IMR-90 (cell line): ENCODE measurements at places on chromosomes 5 and 9. TPM values are rescaled to one million over a fixed set of nuclear protein-coding genes. Genes with fewer than 3 reads are reported as not detected.

DNA sequence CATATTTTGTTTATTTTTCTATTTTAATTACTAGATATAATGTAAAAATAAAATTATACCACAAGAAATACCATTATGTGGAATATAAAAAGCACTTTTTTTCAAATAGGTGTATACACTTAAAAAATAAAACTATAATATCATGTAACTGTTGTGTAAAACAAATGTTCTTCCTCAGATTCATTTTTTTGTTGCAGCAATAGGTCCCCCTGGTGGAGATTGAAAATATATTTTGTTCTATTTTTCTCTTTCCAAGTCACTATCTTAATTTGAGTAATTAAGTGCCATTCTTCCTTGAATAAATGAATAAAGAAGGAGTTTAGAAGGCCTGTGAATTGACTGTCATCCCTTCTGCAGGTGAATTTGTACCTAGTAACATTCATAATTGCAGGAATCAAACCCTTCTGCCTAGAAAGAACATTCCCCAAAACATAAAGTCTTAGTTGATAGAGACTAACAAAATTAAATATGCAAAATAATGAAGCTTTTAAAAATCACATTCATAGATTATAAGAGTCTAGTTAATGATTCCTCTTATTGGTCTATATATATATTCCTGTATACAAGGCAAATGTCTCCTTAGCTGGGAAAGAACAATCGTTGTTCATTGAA, 23.4 kb downstream of the CETN3 start:
- peak; percentile 19 for DNase-seq
- H3K27me3 ChIP-seq, result no peaks in the 10 kb centered on the region
- H3K4me1 ChIP-seq, result peaks cover 2% of the 10 kb centered on the region; the same call in 1 of the 2 replicates
- no peak overlapping the region for H3K27ac ChIP-seq
- no peaks in the 10 kb centered on the region for H3K36me3 ChIP-seq

- peak overlapping the region; percentile 39 for H3K27ac ChIP-seq
- peaks cover 3% of the 10 kb centered on the region; the same call in 1 of the 2 replicates for H3K4me1 ChIP-seq
- H3K36me3 ChIP-seq, result no peaks in the 10 kb centered on the region
- H3K27me3 ChIP-seq, result no peaks in the 10 kb centered on the region
These were observed 887 bp upstream of the MAP3K1 start for GRCh38 chr5:56814361-56814962.

Gene TBC1D2
- 35.6 and 36.9 TPM in 2 replicates for total RNA-seq

DNA sequence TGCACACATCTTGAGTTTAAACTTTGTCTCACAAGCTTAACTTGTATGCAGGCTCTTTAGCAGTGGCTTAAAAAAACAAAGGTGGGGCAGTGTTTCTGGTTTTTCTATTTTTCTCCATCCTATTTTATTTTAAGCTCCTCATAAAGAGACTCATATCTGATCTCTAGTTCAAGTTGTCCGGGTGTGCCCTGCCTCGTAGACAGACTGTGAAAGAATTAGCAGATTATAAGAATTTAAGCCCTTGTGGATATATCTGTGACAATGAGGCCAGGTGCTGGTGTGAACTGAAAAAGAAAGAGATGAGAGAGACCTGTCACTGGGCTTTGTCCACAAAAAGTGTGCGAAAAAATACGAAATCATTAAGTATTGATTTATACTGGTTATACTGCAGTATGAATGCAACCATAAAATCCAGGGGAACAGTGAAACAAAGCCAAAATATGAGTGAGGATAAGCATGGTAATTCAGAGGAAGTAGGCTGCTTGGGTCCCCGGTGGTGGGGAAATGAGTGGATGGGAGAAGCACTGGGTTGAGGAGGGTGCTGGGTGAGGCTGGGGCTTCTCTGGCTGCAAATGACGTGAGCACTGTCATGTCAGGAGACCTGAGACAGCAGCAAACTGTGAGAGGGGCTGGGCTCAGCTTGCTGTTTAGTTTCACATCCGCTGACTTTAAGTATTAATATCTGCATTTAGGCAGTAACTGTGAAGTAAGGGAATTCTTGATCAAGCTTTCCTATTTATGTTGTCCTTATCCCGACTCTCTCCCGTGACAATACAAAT, 179.7 kb upstream of the ANKRD55 start:
- DNase-seq, result no peak
- no peak overlapping the region for H3K27ac ChIP-seq
- no peak overlapping the region for H3K4me3 ChIP-seq
- peaks cover 19% of the 10 kb centered on the region for H3K4me1 ChIP-seq

- peak within 1 kb of the TSS; percentile 8; the same call in 1 of the 2 replicates for H3K4me3 ChIP-seq
- H3K27ac ChIP-seq, result no peak within 1 kb of the TSS
- peak; percentile 21 for DNase-seq
- no peaks in the 10 kb centered on the region for H3K36me3 ChIP-seq
These were observed at the start of gene DRD1 for GRCh38 chr5:175444060-175444904. Gene DRD1 (minus strand): TSS chr5:175444182. CDS start chr5:175443099, 1,083 bp downstream.

Gene PLPP6
- total RNA-seq, result 3.3 and 3.4 TPM in 2 replicates

- no peak for DNase-seq
- H3K36me3 ChIP-seq, result no peaks in the 10 kb centered on the region
These were observed 47.8 kb downstream of the PAM start for GRCh38 chr5:102802708-102803458.

DNA sequence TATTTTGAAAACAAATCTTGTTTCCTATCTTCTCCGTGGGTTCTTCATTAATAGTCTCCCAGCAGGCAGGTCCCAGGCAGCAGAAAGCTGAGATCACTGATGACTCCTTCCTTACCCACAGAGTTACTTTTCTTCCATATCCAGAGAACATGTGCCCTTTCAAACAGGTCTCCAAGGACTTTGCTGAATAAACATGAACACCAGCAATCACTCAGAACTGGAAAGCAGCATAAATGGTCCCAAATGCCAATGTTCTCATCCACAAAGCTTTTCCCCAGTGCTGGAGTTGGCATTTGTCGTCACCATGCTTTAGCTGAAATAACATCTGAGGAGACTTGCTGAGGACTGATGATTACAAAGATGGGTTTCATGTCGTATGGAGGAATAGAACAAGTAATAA, 134.0 kb downstream of the YIPF5 start:
- H3K27me3 ChIP-seq, result no peaks in the 10 kb centered on the region
- H3K27ac ChIP-seq, result no peak overlapping the region
- no peaks in the 10 kb centered on the region for H3K36me3 ChIP-seq
- H3K4me1 ChIP-seq, result peaks cover 2% of the 10 kb centered on the region; the same call in 1 of the 2 replicates

DNA sequence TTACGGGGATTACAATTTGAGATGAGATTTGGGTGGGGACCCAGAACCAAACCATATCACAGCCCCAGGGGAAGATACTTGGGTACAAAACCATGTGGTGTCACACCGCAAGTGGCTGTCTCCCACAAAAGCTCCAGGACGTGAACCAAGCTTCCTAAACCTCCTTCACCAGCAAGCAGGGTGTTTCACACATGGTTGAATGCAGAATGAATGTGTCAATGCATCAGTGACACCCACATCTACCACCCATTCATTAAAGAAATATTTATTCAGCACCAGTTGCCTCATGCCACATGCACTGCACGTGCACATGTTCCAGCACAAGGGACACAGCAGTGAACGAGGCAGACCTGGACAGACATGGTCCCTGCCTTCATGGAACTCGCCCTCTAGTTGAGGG, 70.9 kb upstream of the SPOCK1 start:
- H3K4me3 ChIP-seq, result no peak overlapping the region
- H3K36me3 ChIP-seq, result no peaks in the 10 kb centered on the region
- no peak for DNase-seq

- no peaks in the 10 kb centered on the region for H3K4me1 ChIP-seq
- no peak overlapping the region for H3K27ac ChIP-seq
- no peak for DNase-seq
- H3K36me3 ChIP-seq, result no peaks in the 10 kb centered on the region
These were observed 409.2 kb downstream of the HTR1A start for GRCh38 chr5:63553073-63553472.

DNA sequence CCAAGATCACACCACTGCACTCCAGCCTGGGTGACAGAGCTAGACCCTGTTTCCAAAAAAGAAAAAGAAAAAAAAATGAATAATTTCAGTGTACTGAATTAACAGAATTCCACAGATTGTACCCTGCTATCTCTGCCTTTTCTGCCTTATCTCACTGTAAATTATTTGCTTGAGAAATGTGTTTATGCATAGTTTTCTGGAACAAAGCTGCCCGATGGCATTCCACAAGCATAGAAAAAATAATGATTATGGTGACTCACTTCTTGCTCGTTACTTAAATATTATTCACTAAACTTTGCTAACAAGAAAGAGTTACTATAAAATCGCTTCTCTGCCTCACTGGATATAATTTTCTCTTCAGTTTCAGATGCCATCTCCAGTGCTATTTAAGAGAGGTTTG, 88.7 kb upstream of the FAM169A start:
- DNase-seq, result peak; percentile 82
- H3K4me1 ChIP-seq, result peaks cover 23% of the 10 kb centered on the region
- peak overlapping the region; percentile 95 for H3K27ac ChIP-seq
- no peaks in the 10 kb centered on the region for H3K27me3 ChIP-seq
- H3K4me3 ChIP-seq, result no peak overlapping the region
- H3K36me3 ChIP-seq, result no peaks in the 10 kb centered on the region

DNA sequence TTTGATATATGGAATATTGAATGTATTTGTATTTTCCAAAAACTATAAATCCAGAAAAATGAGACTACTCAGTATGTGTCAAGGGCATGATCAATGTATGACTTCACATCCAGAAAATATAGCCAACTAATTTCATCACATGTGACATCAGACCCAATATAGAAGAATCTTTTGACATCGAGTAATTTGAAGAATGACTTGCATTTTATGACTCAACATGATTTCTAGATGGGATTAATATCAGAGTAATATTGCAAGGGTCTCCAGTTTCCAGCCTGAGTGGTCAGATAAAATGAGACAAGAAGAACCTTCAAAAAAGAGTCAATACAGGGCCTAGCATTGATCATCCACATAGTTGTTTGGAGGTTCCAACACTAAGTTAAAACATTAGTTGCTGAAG, 467.5 kb upstream of the PAPPA start:
- no peak overlapping the region for H3K4me3 ChIP-seq
- H3K36me3 ChIP-seq, result no peaks in the 10 kb centered on the region
- no peak for DNase-seq
- peaks cover 3% of the 10 kb centered on the region; the same call in 1 of the 2 replicates for H3K4me1 ChIP-seq
- no peaks in the 10 kb centered on the region for H3K27me3 ChIP-seq
- H3K27ac ChIP-seq, result no peak overlapping the region
